ENCODE measurements at places on chromosomes 5 and 9. TPM values are rescaled to one million over a fixed set of nuclear protein-coding genes. Genes with fewer than 3 reads are reported as not detected.
A peak's percentile ranks its signal among the peaks of the same experiment; 100 is the strongest.

The FLT4 gene
- polyA plus RNA-seq = 11.9 TPM

DNA sequence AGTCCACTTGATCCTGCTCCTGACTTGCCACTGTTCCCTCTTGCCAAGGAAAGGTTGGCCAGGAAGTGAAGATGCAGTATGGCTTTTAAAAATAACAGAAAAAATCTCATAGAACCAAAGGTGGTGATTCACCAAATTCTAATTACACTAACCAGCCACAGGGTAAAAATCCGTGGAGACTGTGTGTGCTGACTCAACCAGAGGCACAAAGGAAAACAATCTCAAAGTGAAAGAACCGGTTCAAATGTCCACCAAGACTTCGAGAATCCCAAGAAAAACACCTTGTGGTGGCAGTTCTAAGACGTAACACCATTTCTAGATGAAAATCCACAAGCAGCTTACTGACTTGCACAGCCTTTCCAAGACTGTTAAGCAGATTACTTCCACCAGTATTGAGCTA lies 279.1 kb downstream of the TLE1 start:
- H3K4me3 ChIP-seq = no peak overlapping the region
- no peaks in the 10 kb centered on the region for H3K27me3 ChIP-seq
- no peaks in the 10 kb centered on the region for H3K4me1 ChIP-seq
- H3K27ac ChIP-seq = no peak overlapping the region

GRCh38 chr9:131530546-131530919 lies 530 bp downstream of the UCK1 start:
- peak overlapping the region; percentile 36 for H3K27ac ChIP-seq
- H3K27me3 ChIP-seq = no peaks in the 10 kb centered on the region
- DNase-seq = peak; percentile 71
- H3K4me1 ChIP-seq = peaks cover 8% of the 10 kb centered on the region
- peak overlapping the region; percentile 91 for H3K4me3 ChIP-seq
- no peaks in the 10 kb centered on the region for H3K36me3 ChIP-seq

The SH2D3C gene
- 8.8 TPM for polyA plus RNA-seq

Measured in testis (tissue), 5 donors.